Esophagus squamous epithelium (tissue), 5 donors: ENCODE measurements at places on chromosomes 2 and 18.

DNA sequence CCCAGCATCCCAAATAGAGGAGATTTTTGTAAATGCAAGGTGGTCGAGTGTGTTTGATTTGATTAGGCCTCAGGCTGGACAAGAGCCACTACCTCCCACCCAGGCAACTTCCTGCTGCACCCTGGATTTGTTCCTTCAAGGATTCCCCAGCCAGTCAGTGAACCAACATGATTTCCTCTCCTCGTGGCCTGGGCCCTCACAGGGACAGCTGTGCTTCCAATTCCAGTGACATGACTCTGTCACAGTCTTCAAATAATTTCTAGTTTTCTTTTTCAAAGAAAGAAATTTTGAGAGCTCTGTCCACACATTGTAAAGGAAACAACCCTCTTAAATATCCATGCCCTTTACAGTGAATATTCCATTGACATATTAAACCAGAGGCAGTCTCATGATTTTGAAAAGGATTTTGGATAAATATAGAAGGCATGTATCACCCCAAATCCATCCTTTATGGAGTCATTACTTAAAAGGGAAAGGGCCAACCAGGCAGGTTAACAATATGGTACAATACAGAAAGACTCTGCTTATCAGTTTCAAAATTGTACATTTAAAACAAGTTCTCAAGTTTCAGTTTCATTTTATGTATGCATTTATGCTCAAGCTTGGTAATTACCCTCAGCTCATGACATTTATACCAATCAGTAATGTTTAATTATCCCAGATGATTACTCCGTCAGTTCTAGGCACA, 121.3 kb upstream of the FOSL2 start:
- DNase-seq: no peak

- no peak for DNase-seq
Measured at GRCh38 chr2:96772903-96773671, 12.4 kb downstream of the CNNM4 start.

- no peak for DNase-seq
Measured at GRCh38 chr18:7722955-7723354, 155.8 kb downstream of the PTPRM start.

GRCh38 chr2:195322324-195322723, 334.7 kb upstream of the SLC39A10 start:
- no peak for DNase-seq

GRCh38 chr2:158822193-158822592, 27.1 kb downstream of the DAPL1 start:
- DNase-seq: no peak

- no peak for DNase-seq
Measured at GRCh38 chr2:199627417-199627816, 169.7 kb upstream of the SATB2 start.

DNA sequence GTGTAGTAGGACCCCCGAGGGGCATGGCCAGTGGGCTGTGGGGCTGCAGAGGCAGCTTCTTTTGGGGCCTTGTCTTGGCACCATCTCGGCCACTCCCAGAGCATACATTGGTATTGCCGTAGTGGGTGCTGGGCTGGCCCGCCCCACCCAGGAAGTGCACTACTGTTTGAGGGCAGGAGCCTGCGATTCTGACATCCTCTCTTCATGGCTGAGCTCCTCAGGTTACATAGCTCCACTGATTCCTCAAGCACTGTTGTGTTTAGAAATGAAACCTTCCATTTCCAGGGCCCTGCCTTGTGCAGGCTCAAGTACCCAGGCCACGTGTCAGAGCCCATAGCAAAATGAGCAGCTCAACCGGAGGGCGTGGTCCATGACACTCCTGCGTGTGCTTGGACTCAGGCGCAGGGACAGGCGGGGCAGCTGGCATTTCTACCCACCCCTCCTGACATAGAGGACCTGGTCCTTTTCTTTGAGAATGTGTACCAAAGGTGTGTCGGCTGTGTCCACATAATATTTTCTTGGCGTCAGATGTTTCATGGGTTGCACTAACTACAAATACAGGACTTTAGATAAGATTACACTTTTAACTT, 67.9 kb downstream of the DGKD start:
- DNase-seq: no peak

- no peak for DNase-seq
Measured at GRCh38 chr2:238754259-238754658, 93.6 kb upstream of the TWIST2 start.
